B cell (primary cell): ENCODE measurements at places on chromosomes 6 and 20. TPM values are rescaled to one million over a fixed set of nuclear protein-coding genes. Genes with fewer than 3 reads are reported as not detected.
A peak's percentile ranks its signal among the peaks of the same experiment; 100 is the strongest.

DNA sequence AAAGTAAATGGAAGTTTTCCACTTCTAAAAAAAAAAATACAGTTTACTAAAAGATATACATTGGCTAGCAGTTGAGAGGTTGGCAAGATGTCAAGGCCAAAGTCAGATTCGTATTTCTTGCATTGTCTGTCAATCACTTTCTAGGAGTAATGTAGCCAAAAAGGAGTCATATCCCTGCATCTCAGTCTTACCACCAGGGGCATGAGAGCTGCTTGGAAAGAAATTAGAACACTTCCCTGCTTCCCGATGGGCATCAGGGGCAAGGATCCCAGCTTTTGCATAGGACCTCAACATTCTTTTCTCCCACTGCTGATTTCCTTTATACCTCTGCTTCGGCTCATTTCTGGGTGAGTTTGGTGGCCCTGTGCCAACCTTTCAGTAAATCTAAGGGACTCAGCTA, 581.0 kb upstream of the MAP3K7 start:
- no peak for DNase-seq
- H3K4me3 ChIP-seq, result no peak overlapping the region
- H3K4me1 ChIP-seq, result no peaks in the 10 kb centered on the region
- H3K36me3 ChIP-seq, result no peaks in the 10 kb centered on the region
- no peaks in the 10 kb centered on the region for H3K27me3 ChIP-seq
- no peak overlapping the region for H3K27ac ChIP-seq

The SLC18B1 gene
- 21.4 and 22.8 TPM in 2 replicates for total RNA-seq

GRCh38 chr6:164947164-164947563, 362.2 kb downstream of the C6orf118 start:
- H3K36me3 ChIP-seq, result no peaks in the 10 kb centered on the region
- DNase-seq, result no peak
- H3K4me1 ChIP-seq, result no peaks in the 10 kb centered on the region
- no peak overlapping the region for H3K27ac ChIP-seq

DNA sequence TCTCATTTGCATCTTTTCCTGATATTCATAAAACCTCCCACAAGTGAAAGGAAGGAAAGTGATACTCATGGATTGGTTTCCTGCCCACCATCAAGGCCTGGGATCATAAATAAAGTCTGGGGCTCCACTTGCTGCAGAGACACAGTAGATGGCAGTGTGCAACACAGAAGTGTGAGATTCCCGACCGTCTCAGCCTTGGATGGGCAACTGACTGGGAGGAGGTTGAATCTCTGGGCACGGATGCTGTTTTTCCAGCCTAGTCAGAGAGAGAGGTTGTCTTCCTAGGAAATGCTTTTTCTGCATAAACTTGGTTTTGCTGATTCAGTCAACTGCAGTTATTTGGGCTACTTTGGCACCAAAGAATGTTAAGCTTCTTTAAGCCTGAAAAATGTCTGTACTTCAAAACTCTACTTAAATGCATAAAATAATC, 9.9 kb upstream of the RFPL4B start:
- no peaks in the 10 kb centered on the region for H3K4me1 ChIP-seq
- H3K4me3 ChIP-seq, result no peak overlapping the region
- no peak for DNase-seq
- no peaks in the 10 kb centered on the region for H3K27me3 ChIP-seq
- H3K27ac ChIP-seq, result no peak overlapping the region
- H3K36me3 ChIP-seq, result no peaks in the 10 kb centered on the region

DNA sequence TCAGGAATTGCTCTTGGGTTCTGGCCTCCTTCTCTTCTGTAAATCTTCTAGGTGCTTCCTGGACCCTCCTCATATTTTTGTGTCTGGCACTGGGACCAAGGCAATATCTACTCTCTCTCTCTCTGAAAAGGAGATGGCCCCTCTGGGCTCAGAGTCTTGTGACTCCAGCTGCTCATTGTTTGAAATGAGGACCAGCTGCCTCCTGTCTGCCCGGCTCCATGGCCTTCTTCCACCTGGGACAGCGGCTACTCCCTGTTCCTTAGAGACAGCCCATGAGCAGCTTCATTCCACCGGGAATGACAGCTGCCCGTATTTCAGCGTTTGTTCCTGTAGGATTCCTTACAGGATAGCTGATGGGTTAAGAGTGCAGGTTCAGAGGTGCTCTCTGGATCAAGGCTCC, 2.9 kb downstream of the TGM3 start:
- no peak for DNase-seq
- H3K27me3 ChIP-seq, result no peaks in the 10 kb centered on the region
- H3K27ac ChIP-seq, result no peak overlapping the region
- H3K4me3 ChIP-seq, result no peak overlapping the region
- no peaks in the 10 kb centered on the region for H3K36me3 ChIP-seq
- peaks cover 23% of the 10 kb centered on the region for H3K4me1 ChIP-seq

DNA sequence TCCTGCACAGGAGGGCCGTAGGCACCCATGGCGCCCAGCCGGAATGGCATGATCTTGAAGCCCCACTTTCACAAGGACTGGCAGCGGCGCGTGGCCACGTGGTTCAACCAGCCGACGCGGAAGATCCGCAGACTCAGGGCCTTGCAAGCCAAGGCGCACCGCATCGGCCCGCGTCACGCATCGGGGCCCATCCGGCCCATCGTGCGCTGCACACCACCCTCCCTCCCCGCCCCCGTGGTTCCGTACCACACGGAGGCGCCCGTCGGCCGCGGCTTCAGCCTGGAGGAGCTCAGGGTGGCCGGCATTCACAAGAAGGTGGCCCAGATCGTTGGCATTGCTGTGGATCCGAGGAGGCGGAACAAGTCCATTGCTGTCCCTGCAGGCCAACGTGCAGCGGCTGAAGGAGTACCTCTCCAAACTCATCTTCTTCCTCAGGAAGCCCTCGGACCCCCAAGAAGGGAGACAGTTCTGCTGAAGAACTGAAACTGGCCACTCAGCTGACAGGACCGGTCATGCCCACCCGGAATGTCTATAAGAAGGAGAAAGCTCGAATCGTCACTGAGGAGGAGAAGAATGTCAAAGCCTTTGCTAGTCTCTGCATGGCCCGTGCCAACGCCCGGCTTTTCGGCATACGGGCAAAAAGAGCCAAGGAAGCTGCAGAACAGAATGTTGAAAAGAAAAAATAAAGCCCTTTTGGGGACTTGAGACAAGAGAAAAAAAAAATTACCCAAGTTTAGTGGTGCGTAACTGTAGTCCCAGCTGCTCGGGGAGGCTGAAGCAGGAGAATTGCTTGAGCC, 9.9 kb upstream of the NCOA5 start:
- H3K4me3 ChIP-seq, result peak overlapping the region; percentile 26
- DNase-seq, result peak; percentile 86
- H3K27me3 ChIP-seq, result no peaks in the 10 kb centered on the region
- H3K36me3 ChIP-seq, result no peaks in the 10 kb centered on the region
- no peak overlapping the region for H3K27ac ChIP-seq

The TFAP2B gene
- total RNA-seq, result not detected in 2 replicates

The MCCD1 gene
- not detected in 2 replicates for total RNA-seq

- DNase-seq, result no peak
- no peak overlapping the region for H3K27ac ChIP-seq
- no peak overlapping the region for H3K4me3 ChIP-seq
- no peaks in the 10 kb centered on the region for H3K4me1 ChIP-seq
These were observed 7.3 kb downstream of the EDN1 start for GRCh38 chr6:12297363-12298016.

DNA sequence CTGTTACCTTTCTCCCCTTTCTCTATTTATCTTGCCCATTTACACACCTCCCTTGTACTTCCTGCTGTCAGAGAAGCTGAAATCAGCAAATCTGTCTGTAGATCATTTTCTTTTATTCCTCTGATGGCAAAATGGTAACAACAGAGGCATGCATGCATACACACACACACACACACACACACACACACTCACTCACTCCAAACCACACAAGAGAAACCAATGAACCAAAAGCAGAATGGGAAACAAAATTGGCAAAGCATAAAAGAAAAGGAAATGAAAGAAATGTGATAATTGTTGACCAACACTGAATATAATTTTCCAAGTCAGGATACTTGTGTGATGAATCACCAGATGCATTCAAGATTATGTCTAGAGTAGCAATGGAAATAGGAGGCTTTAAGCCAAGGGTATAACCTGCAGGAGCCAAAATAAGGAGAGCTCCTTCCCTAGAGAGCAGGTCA, 172.4 kb downstream of the PLCB4 start:
- no peaks in the 10 kb centered on the region for H3K27me3 ChIP-seq
- no peak for DNase-seq
- no peak overlapping the region for H3K4me3 ChIP-seq
- no peaks in the 10 kb centered on the region for H3K36me3 ChIP-seq
- no peak overlapping the region for H3K27ac ChIP-seq
- no peaks in the 10 kb centered on the region for H3K4me1 ChIP-seq

- no peaks in the 10 kb centered on the region for H3K36me3 ChIP-seq
- H3K27ac ChIP-seq, result peak overlapping the region; percentile 100
- no peaks in the 10 kb centered on the region for H3K27me3 ChIP-seq
- peak overlapping the region; percentile 89 for H3K4me3 ChIP-seq
- H3K4me1 ChIP-seq, result peaks cover 29% of the 10 kb centered on the region
These were observed 2.9 kb upstream of the HIVEP2 start for GRCh38 chr6:142947714-142948480.

DNA sequence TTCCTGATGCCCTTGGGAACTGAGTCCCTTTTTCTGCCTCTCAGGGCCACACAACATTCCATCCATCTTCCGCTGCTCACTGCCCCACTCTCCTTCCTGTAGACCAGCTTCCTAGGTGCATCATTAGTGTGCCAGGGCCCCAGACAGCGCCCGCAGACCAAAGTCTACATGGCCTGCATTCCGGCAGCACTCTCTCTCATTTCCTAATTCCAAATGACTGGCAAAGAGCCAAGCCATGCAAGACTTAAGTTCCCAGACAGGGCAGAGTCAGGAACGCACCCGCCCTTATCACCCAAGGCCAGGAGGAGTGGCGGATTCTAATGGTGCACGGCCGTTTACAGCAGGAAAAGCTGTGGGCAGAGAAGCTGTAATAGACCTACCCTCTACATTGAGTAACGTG, 159.8 kb upstream of the ARID1B start:
- no peaks in the 10 kb centered on the region for H3K27me3 ChIP-seq
- no peak for DNase-seq
- no peaks in the 10 kb centered on the region for H3K36me3 ChIP-seq
- H3K27ac ChIP-seq, result no peak overlapping the region
- H3K4me1 ChIP-seq, result no peaks in the 10 kb centered on the region

The PTK7 gene
- total RNA-seq, result not detected in 2 replicates

The PPIL6 gene
- total RNA-seq, result 0.53 and 1.8 TPM in 2 replicates

GRCh38 chr6:133621751-133622150, 267.2 kb upstream of the TCF21 start:
- DNase-seq, result no peak
- H3K4me1 ChIP-seq, result no peaks in the 10 kb centered on the region
- H3K36me3 ChIP-seq, result no peaks in the 10 kb centered on the region
- no peak overlapping the region for H3K27ac ChIP-seq

DNA sequence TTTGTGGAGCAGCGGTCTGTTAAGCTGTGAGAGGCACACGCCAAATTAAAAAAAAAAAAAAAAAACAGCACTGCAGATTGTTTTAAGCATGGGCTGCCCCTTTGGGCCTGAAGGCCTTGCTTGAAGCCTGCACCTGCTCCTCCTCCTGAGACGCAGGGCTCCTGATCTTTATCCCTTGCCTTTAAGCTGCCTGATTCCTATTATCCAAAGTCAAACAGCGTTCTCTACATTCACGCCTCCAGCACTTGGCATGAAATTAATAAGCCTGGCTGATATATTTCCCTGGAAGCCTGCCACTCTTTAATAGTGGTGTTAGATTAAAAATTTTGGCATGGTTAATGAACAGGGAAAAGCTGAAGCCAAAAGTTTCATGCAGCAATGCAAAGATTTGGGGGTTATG, 163.9 kb downstream of the FAXC start:
- H3K27me3 ChIP-seq, result no peaks in the 10 kb centered on the region
- H3K27ac ChIP-seq, result no peak overlapping the region
- no peaks in the 10 kb centered on the region for H3K4me1 ChIP-seq
- no peak overlapping the region for H3K4me3 ChIP-seq
- H3K36me3 ChIP-seq, result no peaks in the 10 kb centered on the region

- no peaks in the 10 kb centered on the region for H3K36me3 ChIP-seq
- no peak for DNase-seq
- no peak overlapping the region for H3K4me3 ChIP-seq
- no peak overlapping the region for H3K27ac ChIP-seq
- no peaks in the 10 kb centered on the region for H3K4me1 ChIP-seq
- H3K27me3 ChIP-seq, result no peaks in the 10 kb centered on the region
These were observed 68.8 kb downstream of the GJA1 start for GRCh38 chr6:121504227-121504626.

DNA sequence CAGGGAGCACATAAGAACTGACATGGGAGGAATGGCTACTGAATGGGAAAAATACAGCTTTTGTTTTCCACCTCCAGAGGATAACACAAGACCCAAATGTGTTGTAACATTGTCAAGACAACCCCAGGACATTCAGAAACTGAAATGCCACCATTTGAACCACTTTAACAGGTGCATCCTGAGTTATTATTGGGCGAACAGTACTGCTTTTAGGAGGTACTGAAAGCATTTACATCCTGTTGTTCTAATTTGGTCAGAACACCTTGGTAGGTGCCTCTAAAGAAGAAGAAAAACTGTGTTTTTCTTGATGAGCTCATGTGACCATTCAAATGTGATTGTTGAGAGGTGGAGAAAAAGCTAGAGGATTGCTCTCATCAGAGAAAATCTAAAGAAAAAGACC, 6.4 kb upstream of the TXNDC5 start:
- DNase-seq, result peak; percentile 76
- H3K36me3 ChIP-seq, result no peaks in the 10 kb centered on the region
- H3K27ac ChIP-seq, result peak overlapping the region; percentile 79
- peaks cover 82% of the 10 kb centered on the region for H3K4me1 ChIP-seq
- H3K4me3 ChIP-seq, result peak overlapping the region; percentile 36

GRCh38 chr6:151506761-151507160, 12.9 kb downstream of the CCDC170 start:
- DNase-seq, result no peak
- no peak overlapping the region for H3K4me3 ChIP-seq
- H3K4me1 ChIP-seq, result no peaks in the 10 kb centered on the region
- H3K27ac ChIP-seq, result no peak overlapping the region
- no peaks in the 10 kb centered on the region for H3K27me3 ChIP-seq

The EYS gene
- not detected in 2 replicates for total RNA-seq

DNA sequence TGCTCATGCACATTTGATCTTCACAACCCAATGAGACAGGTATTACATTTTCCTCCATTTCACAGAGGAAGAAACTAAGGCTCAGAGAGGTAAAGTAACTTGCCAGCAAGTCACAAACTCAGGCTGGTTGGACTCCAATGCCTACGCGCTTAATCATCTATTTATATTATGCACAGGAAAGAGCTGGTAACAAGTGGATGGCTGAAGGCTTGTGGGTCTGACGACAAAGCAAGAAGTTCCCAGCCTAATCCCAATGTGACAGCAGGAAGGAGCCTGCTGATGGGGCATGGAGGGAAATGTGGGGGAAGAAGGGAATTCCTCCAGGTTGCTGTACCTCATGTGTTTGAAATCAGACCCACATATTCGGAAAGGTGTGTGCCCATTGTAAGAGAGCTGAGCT, 3.9 kb downstream of the CDH22 start:
- no peak overlapping the region for H3K27ac ChIP-seq
- H3K4me3 ChIP-seq, result no peak overlapping the region
- no peaks in the 10 kb centered on the region for H3K27me3 ChIP-seq

The MARCKS gene
- 54.4 and 58.6 TPM in 2 replicates for total RNA-seq
